AG09309 (cell line): ENCODE measurements at places on chromosomes 13 and 19.

DNA sequence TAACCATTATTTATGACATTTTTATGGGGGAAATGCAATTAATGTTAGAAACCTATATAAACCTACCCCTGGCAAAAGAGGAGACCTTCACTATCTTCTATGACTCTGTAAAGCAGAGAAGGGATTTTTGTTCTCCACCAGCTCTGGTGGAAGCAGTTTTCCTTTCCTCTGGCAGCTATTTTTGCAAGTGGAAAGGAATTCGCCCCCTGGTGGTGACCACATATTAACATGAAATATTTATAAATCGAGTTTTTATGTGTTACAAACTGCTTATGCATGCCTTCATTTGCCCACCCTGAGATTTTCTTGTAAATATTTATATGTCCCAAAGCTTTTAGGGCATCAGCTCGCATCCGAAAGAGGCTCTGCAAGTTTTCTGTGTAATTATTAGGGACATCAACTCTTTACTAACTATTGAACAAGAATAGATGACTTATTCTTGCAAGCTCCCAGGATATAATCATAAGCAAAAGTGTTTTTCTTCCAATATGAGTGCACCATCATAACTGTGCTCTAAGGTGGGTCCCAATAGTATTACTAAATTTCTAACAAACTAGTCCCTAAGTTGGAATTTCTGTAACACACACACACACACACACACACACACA lies 62.4 kb downstream of the SERTM1 start:
- DNase-seq = peak; percentile 31

DNA sequence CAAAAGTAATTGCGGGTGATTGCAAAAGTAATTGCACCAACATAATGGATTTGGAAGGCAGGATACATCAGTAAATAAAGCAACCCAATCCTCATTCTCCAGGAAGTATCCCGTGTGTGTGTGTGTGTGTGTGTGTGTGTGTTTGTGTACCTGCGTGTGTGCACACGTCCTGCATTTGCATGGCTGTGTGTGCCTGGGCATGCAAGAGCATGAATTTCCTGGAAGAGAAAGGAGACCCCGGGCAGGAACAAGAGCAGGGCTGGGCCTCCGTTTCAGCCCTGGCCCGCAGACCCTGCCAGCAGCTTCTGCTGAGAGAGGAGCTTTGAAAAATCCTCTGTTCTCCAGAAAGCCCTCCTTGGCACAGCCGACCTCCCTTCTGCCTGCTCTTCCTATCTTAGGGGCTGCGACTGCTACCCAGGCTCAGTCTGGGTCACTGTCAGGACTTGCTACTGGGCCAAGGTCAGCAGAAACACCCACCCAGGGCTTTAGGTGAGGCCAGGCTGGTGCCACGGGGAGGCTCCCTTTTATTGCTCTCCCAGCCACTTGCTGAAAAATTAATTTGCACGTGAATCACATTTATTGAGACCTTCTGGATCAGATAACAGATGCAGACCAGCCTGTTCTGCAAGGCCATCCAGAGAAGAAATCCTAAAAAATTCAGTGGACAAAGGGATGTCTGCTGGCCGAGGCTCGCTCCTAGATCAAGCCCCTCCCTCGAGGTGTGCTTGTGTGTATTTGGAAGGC lies 258.3 kb downstream of the ZNF536 start:
- DNase-seq = no peak

GRCh38 chr19:869245-870177 lies 10.0 kb downstream of the CFD start:
- peak; percentile 79 for DNase-seq

GRCh38 chr19:1261798-1262622 lies 7.1 kb upstream of the CIRBP start:
- no peak for DNase-seq

- peak; percentile 71 for DNase-seq
Measured at GRCh38 chr13:114099191-114099590, 33.2 kb downstream of the RASA3 start.

GRCh38 chr19:42155796-42156195 lies 23.6 kb upstream of the POU2F2 start:
- DNase-seq = no peak

DNA sequence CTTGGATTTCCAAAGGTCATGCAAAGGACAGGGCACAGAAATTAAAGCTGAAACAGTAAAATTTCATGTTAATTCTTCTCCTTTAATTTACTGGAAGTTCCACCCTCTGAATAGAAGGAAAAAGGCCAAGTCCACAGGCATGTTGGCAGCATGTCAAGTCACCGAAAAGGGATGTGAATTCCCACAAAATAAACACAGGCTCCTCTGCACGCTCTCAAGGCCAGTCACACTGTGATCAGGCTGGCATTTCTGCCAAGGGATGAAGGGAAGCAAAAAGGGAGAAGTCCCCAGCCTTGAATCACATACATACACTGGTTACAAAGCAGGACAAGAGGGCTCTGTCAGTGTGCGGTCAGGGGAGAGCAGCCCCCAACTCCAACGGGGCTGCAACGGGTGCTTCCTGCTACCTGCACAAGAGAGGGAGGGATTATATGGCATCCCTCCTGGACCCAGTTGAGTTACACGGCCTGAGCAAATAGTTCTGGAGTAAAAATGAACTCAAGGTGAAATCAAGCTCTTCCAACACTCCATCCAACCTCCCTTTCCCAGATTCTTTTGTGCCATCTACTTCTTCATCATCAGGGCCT lies 6.9 kb downstream of the DCLK1 start:
- peak; percentile 44 for DNase-seq

DNA sequence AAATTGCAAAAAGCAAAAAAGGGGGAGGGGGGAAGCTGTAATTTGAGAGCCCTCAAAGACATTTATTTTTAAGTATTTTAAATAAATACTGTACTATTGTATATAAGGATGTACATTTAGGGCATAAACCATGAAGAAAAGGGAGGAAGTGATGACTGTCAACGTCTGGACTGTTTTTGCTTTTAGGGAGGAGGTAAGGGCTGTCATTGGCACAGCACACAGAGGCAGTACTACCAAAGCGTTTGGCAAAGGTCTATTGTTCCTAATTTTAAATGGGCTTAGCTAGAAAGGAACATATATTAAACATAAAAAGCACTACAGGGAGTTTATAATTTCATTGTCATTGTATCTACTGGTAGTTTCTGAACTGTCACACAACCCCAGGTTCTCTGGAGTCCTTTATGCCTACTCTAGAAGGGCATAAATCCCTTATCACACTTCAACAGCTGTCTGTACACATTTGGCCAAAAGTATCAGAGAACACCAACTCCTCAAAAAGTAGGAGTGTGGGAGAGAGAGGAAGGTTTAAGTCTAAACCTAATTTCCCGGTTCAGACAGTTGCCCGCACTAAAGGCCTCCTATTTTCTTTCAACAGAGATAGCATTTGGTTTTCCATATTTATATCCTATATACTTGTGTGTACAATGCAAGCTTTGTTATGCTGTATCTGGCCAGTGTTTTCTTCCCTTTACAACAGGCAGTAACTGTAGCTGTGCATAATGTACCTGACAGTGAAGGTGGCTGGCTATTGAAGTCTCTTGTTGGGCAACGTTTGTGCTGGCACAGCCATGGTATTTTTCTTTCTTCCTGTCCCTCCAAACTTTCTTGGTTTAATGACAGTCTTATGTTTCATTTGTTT lies 406.2 kb downstream of the KLF5 start:
- DNase-seq = no peak

DNA sequence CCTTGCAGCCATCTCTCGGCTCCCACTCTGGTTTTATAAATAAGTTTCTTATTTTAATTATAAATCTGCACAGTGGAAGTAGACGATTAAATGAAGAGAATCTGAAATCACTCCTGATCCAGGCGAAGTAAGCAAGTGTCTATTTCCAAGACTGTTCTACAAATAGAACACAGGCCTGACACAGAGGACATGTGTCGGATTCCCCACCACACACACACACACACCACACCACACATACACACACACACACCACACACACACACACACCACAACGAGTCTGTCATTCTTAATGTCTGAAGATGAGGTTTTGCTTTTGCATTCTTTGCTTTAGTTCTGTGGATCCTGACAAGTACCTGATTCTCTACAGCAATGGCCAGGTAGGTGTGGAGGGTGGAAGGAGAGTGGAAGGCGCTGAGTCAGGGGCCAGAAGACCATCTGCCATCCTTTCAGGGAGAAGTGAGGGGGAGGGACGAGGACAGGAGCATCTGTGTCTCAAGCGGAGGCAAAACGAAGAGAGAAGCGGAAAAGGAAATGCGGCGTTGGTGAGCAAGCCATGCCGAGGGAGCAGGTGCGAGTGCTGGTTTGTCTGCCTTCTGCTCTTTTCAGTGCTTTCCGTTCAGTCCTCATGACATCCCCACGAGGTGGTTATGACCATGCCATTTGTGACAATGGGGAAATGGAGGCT lies 110.2 kb downstream of the TEX26 start:
- no peak for DNase-seq

DNA sequence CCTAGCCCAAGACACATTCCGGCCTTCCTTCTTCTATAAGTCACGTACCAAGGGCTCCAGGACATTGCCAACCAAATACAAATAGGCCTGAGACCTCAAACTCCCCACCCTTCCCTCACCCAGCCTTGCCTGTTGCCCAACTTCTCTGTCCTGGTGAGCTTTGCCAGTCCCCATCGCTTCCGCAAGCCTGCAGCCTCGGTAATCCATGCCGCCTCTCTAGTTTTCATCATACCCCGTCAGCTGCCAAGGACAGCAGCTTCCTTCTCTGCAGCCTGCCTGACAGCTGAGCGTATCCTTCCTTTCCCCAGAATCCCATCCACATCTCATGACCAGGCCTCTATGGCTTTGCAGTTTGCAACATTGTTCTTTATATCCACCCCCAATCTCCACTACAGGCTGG lies 36.6 kb upstream of the POMP start:
- DNase-seq = no peak

GRCh38 chr19:16458391-16459341 lies 13.1 kb downstream of the EPS15L1 start:
- no peak for DNase-seq

GRCh38 chr19:11138601-11139300 lies 16.8 kb downstream of the SPC24 start:
- DNase-seq = peak; percentile 45

DNA sequence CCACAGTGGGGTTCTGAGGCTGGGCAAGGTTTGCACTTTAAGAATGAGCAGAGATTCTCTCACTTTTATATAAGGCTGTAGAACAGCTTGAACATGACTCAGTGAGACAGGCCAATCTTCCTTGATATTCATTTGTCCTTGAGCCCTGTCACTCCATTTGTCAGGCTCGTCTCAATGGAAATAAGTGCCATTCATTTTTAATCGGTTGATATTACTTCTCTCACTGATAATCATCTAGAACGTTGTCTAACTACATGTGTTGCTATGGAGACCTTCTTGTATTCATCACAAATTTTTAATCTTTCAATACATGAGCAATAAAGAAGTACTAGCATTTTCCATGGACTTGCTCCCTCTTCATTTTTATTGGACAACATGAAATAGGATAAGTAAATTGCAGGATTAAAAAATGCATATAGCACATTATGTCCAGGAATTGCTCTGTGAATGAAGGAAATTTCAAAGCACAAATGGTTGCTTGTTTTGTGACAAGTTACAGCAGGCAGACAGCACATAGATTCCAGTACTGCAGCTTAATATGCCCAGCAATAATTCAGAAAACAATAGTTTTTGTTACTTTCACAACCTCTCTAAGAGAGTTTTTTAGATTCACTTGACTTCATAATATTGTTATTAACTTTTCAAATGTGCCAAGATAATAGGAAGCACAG lies 1178.4 kb upstream of the ATXN8OS start:
- no peak for DNase-seq

DNA sequence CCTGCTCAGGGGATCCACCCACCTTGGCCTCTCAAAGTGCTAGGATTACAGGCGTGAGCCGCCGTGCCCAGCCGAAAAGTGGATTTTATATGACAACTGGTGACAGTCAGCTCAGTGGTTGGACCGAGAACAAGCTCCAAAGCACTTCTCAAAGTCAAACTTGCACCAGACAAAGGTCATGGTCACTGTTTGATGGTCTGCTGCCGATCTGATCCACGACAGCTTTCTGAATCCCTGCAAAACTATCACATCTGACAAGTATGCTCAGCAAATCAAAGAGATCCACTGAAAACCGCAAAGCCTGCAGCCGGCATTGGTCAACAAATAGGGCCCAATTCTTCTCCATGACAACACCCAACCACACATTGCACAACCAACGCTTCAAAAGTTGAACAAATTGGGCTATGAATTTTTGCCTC lies 21.6 kb upstream of the NAA16 start:
- no peak for DNase-seq

- DNase-seq = no peak
Measured at GRCh38 chr19:11025997-11026396, 63.3 kb upstream of the LDLR start.

GRCh38 chr19:56637976-56638555 lies 4.9 kb upstream of the SMIM17 start:
- DNase-seq = peak; percentile 1

DNA sequence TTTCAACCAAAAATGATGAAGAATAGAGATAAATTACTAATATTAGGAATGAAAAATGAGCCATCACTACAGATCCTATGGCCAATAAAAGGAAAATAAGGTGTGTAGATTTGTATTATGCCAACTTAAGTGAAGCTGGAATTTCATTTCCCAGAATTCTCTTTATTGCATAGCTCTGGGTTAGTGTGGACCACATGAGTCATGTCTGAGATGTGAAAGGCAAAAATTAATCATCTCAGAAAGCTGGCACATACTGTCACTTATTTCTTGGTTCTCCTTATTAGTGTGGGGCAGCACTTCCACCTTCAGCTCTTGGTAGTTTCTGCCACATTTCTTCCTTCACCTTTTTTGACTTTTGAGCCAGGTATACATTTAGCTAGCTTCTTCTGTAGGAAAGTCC lies 82.6 kb downstream of the KATNAL1 start:
- peak; percentile 2 for DNase-seq

DNA sequence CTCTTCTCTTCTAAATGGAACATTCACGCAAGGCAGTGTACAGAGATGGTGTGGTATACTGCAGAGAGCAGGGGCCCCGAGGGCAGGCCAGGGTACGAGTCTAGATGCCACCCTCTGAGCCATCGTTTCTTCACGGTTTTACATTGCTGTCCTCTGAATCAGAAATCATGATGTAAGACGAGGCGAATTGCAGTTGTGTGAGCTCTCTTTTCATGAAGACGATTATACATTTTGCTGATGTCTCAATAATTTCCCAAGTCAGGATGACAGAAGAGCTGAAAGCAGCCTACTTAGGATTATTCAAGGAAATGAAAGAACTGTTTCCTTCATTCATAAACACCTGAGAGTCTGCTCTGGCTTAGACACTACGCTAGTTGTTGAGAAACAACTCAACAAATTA lies 93.8 kb upstream of the RNF113B start:
- no peak for DNase-seq

DNA sequence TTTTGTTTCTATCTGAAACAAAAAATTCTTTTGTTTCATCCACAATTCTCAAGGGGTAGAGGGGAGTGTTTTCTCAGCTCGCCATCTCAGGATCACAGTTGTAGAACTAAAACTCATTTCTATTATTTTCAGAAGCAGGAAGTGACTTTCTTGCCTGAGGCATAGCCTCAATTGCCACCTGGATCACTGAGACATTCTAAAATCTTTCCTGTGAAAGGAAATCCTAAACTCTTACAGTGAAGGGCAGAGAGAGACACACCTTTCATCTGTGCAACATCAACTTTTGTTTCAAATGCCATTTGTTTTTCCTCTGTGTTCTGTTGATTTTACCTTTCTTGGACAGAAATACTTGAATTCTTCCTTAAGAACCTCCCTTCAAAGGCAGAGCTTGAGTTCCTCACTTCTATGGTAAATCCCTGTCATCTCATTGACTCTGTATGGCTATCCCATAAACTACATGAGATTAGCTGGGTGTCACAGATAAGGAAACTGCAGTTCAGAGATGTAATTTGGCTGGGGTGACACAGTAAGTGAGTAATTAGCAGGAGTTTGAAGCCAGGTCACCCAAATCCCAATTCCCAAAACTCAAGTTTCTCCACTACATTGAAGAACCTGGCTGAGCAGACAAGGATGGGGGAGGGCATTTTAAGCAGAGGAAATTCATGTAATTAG lies 224.4 kb upstream of the HTR2A start:
- DNase-seq = no peak
